Epithelial cell of proximal tubule (primary cell): ENCODE measurements at places on chromosomes 3 and 15. TPM values are rescaled to one million over a fixed set of nuclear protein-coding genes. Genes with fewer than 3 reads are reported as not detected.

The RBPMS2 gene
- total RNA-seq = 0.36 and 0.58 TPM in 2 replicates

The GOLGA8R gene
- total RNA-seq = 0.22 TPM in 1 of 2 replicates, not detected in the other

The ADGRG7 gene
- total RNA-seq = not detected in 2 replicates

DNA sequence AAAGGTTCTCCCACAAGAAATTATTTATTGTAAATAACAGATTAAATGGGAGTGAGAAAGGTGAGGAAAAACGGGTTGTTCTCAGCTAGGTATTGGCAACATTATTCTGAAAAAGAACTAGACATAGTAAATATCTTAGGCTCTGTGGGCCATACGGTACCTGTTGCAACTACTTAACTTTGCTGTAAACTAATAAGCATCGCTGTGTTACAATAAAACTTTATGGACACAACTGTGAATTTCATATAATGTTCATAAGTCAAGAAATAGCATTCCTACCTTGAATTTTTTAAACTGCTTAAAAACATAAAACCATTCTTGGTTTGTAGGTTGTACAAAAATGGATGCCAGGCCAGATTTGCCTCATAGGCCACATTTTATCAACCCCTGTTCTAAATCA, 183.9 kb downstream of the TBC1D5 start:
- no peak for DNase-seq

DNA sequence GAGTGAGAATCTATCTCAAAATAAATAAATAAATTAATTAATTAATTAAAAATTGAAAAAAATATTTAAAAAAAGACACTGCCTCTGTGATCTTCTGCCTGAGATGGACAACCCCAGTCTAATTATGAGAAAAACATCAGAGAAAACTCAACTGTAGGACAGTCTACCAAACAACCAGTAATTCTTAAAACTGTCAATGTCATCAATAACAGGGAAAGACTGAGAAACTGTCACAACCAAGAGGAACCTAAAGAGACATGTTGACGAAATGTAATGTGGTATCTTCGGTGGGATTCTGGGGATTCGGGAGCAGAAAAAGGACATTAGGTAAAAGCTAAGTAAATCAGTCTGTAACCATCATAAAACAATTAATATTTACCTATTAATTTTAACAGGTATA, 265.4 kb upstream of the LMCD1 start:
- DNase-seq = no peak
